Skeletal muscle cell (primary cell): ENCODE measurements at places on chromosomes 16 and 17.
A peak's percentile ranks its signal among the peaks of the same experiment; 100 is the strongest.

DNA sequence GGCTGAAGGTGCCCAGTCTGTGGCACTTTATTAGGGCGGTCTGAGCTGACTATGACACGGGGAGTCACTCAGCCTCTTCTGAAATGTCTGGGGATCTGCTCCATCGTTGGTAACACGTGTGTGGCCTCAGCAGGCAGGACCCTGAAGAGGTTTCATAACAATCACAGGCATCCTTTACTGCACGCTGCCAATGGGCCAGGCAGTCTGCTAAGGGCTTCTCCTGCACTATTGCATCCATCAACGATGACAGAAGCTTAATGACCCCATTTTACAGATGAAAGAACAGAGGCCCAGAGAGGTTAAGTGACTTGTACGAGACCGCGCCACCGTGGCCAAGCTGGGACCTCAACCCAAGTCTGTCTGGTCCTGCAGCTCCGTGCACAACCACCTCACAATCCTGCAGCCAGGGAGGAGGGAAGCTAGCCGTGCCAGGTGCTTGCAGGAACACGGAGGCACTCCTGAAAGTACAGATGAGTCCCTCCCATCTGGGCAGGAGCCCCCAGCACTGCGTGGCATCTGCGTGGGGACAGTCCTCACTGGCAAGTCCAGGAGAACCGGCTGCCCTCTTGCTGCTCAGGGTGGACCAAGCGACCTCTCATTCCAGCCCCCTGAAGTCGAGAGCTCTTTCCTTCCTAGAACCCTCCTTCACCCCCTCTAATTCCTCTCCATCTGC, 40.0 kb downstream of the RPH3AL start:
- no peak for DNase-seq

DNA sequence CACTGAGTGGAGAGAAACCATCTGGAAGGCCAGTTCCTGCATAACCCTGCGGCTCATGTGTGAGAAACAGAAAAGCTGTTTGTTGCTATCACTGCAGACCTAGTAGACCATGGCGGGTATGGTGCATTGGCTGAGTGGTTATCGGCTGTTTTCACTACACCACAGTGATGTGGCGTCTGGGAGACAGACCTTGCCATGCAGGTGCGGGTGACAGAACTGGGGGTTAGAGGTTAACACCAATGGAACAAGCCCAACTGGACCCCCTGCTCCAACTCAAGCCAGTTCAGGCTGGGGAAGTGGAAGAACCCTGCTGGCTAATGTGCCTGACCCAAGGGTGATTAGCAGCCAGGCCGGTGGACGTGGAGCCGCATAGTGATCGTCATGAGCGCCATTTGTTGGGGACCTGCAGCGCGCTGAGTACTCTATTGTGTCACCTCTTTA, 91.9 kb downstream of the IRF8 start:
- no peak for DNase-seq

- peak; percentile 73 for DNase-seq
Observed at GRCh38 chr16:83530293-83530692, 277.5 kb upstream of the HSBP1 start.

DNA sequence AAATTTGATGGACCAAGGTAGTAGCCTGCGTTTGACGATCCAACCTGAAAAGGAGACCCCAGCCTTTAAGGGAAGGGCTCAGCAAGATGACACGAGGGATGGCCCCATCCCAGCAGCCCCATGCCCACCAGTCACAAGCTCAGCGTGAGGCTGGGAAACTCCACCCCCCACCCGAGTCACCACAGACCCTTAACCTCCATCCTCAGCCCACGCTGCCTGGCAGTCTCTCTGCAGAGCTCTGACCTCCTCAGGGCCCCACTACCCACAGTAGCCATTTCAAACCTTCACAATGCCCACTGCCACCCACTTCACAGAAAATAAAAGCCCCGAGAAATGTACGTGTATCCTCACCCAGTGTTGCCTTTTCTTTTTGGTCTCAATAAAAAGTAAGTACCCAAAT, 18.7 kb downstream of the USP36 start:
- no peak for DNase-seq

DNA sequence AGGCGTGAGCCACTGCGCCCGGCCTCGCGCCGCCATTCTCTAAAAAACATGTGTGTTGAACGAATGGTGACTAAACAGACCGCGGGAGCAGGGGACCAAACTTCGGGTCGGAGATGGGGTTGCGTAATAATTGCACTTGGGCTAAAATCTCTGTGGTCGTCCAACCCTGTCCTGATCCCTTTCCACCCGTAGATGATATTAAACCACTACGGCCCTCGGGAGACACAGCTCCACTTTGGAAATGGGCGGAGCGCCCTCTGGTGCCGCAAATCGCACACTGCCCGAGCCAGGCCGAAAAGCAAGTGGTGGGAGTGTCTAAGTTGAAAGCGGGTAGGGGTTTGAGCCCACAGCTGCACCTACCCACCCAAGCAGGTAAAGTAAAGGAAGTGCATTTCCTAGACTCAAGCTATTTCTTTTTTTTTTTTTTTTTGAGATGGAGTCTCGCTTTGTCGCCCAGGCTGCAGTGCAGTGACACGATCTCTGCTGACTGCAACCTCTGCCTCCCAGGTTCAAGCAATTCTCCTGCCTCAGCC, 17.0 kb downstream of the CAVIN1 start:
- no peak for DNase-seq

DNA sequence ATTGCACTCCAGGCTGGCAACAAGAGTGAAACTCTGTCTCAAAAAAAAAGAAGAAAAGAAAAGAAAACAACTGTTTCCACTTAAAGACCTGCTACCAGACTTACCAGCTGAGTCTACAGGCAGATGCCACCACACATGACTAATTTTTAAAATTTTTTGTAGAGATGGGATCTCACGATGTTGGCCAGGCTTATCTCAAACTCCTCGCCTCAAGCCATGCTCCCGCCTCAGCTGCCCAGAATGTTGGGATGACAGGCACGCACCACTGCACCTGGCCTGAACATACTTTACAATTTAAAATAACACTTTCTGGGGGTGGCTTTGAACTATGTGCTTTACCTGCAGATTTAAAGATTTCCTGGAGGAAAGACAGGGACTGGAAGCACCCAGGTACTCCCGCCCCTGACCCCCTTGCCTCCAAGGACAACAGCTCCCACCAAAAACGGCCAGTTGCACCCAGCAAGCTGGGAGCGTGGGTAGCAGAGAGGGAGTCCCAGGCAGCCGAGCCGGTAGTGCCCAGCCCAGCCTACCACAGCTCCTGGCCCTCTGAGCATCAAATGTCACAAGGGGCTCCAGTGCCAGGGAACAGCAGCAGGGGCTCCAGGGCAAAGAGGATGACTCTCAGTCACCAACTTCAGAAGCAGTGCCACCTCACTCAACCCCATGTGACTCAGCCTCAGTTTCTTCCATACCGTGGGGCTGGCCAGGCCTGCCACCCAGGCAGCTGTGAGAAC, 262.9 kb downstream of the PARN start:
- DNase-seq = no peak

GRCh38 chr17:57619061-57619937, 125.8 kb downstream of the CCDC182 start:
- peak; percentile 35 for DNase-seq

DNA sequence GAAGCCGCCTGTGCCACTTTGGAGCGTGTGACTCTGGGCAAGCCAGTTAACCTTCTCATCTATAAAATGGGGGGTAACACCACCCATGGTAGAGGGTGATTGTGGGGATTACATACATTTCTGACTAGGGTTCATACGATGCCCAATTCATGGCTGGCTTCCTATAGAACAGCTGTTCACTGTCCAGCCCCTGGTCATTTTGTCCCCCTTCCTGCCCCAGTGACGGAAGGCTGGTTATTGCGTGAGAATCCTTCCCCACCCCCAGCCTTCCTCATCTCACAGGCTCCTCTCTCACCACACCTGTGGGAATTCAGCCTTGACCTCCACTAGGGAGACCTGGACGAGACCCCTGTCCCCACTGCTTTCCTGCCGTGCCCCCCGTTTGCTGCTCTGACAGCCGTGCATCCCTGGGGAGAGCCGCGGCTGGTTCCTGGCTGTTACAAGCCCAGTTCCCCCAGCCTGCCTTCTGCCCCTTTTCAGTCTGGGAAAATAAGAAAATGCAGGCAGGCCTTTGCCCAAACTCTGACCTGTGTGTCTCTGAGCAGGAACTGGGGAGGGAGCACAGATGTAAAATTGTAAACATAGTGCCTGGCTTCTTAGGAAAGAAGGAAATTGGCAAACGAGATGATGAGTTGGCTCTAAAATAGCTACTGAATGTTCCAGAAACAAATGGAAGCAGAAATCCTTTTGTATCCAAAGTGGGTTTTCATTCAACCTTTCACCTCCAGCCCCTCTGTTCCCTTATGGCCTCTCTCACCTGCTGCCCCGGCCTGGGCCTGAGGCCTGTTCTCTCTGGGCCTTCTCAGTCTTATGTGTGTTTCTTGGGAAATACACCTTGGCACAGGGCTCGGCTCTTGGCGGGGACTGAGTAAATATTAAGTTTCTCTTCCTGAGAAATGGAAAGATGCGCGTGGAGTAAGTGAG, 67.3 kb downstream of the OR1D5 start:
- no peak for DNase-seq

DNA sequence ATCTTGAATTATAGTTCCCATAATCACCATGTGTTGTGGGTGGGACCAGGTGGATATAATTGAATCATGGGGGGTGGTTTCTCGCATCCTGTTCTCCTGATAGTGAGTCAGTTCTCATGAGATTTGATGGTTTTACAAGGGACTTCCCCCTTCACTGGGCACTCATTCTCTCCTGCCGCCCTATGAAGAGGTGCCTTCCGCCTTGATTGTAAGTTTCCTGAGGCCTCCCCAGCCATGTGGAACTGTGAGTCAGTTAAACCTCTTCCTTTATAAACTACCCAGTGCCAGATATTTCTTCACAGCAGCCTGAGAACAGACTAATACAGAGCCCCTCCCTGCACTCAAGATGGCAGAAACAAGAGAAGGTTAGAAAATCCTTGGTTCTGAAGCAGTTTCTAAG, 26.4 kb downstream of the LDAF1 start:
- no peak for DNase-seq

DNA sequence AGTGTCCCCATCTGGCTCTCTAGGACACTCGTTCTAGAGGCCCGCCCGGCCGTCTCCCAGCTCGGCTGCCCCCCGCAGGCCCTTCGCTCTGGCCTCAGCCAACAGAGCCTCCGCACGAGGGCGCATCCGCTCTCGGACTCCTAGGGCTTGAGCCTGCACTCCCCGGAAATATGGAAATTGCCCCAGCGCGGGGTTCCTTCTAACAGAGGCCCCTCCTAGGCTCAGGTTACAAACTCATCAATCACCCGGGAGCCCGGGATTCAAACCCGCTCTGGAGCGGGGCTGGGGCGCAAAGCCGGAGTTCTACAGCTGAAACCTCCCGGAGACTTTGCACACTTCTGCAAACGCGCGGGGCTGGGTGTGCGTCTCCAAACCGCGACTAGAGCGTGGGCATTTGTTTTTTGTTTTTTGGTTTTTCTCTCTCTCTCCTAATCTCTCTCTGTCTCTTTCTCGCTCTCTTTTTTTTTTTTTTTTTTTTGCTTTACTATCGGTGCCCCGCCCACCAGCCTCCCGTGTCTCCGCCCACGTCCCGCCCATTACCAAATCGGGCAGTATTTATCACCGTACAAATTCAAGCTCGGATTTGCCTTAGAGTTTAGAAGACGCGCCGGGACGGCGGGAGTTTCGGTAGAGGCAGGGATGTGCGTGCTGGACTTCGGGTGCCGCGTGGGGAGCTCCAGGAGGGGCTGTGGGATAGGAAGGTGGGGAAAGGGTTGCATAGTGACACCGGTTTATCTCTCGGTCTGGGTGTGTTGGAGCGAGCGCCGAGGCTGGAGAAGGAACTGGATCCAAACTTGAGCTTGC, 2.4 kb upstream of the FOXL1 start:
- DNase-seq = peak; percentile 87

DNA sequence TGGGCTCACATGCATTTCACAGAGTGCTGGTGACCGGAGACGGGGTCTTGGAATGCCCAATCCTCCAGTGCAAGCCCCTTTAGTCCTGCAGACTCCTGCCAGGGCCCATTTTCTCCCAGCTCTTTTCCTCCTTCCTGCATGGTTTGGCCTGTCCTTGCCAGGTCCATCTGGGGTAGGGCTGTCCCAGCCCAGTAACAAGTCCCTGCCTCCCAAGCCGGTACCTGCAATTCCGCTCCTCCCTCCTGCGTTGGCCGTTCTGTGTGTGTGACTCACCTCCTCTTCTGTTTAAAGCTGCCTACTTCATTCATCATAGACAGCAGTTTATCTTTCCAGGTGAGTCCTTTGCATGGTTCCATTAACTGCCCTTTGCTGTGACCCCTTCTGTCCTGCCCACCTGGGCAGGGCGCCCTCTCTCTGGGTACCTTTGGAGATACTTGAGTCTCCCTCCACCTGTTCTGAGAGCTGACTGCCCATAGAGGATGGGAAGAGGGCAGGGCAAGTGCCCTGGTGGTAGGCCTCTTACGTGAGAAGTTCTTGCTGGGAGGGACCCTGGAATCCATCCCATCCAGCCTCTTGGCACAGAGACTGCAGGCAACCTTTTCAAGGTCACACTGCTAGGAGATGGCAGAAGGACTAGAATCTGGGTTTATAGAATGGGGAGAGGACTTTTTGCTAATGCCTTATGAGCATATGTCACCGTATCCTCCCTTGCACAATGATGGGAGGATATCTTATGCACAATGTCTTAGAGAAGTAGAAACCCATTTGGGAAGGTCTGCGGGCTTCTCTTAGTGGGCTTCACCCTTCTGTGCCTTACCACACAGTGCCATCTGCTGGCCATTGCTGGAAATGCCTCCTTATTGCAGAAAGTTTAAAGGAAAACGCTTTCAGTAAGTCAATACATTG, 29.7 kb upstream of the LGALS9 start:
- DNase-seq = no peak

DNA sequence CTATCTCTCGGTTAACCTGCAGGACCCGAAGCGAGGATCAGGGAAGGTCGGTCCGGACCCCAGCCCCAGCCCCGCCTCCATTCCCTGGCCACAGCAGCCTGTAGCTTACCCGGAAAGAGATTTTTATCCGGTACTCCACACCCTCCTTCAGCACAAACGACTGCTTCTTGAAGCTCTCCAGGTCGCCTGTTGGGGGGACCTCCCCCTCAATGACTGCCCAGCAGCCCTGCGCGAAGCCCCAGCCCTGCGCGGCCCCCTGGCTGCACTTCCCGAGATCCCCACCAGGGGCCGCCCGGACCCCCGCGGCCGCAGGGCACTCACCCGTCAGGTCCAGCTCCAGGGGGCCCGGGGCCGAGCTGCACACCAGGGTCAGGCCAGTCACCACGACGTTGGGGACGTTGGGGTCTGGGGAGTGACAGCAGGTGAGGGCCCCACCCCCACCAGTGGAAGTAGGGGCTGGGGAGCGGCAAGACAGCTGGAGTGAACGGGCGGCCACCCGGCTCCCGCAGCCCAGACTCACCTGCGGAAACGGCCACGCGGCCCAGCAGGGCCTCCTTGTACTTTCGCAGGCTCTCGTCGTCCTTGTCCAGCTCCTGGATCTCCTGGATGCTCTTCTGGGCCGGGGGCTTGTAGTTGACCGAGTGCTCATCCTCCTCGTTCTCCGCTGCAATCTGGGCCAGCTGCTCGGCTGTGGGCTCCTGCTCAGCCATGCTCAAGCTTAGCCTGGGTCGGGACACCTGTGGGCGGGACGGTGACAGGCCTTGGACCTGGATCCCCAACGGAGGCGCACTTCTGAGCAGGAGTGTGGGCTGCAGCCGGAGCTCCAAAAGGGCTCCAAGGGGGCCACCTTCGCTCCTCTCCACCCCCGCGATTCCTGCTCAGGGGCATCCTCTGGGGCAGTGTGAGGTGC, 1.7 kb downstream of the ARHGDIA start:
- no peak for DNase-seq
